ENCODE measurements at places on chromosomes 5 and 9. TPM values are rescaled to one million over a fixed set of nuclear protein-coding genes. Genes with fewer than 3 reads are reported as not detected.

PCA3 gene
- not detected for total RNA-seq

DNA sequence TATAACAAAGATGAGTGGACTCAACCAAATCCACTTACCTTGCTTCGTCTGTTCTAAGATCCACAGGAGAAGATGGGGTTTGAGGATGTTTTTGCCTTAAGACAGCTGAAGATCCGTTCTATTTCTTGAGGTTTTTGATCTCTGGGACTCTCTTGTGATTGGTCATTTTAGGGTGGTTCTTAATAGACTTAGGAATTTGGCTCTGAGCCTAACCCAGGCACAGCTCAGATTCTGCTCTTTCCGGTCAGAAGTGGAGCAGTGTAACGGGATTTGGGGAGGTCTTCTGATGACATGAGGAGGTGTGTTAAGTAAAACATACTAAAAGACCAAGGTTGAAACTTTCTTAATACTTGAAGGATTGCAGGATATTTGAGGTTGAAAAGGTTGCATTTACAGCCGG, 166.9 kb downstream of the DMRT2 start:
- no peak for DNase-seq

DNA sequence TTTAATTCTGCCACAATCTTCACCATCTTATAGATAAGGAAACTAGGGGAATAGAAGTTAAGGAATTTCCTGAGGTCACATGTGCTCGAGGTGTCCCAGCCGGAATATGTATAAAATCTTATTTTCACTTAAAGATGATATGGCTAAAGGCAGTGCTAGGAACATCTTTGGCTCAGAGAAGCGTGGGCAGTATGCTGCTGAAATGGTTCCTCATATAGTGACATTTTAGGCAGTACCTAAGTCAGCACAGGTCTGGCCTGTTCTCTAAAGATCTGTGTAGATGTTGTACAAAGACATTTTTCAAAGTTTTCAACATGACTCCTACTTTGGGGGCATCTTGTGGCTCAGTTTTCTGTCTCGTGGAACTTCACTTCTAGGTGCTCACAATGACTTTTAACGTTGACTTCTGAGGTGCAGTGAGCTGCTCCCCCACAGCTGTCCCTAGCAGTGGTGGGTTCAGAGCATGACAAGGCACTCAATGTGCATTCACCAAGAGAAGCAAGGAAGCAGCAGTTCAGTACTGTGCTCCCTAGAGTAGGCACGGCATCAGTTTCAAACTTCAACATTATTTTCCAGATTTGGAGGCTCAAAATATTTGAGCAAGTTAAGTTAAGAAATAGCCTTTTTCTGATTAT, 40.3 kb downstream of the TNFAIP8 start:
- no peak for DNase-seq

DNA sequence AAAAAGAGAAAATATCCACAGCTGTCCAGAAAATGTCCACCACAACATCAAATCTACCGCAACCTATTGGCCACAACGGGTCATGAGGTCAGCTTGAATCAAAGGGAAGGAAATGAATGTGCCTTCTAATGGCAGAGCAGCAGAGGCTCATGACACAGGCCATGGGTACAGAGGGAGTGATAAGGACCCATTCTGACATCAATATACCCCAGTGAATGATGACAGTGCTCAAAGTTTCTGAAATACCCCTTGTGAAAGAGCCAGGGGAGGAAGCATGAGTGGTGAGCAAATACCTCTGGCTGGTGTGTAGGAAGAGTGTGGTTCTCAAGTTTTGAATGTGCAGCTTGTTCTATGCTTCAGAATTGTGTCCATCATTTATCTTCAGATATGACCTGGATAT, 348.2 kb downstream of the IRX1 start:
- DNase-seq, result no peak

DNA sequence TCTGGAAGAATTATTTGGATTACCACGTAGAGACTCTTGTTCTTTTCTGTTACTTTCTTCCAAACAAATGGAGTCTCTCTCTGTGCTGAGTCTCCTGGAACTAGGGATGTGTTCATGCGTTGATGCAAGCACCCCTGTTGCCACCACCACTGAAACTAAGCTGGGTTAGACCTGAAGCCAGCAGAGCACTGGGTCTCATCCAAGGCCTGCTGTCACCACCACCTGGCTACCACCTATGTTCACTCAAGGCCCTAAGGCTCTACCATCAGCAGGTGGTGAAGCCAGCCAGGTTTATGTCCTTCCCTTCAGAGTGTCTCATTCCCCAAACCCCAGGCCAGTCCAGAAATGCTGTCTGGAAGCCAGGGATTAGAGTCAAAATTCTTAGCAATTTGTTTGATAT, 13.3 kb downstream of the RIC1 start:
- DNase-seq, result no peak
